NCI-H226 (cell line): ENCODE measurements at places on chromosomes 7 and 10.

DNA sequence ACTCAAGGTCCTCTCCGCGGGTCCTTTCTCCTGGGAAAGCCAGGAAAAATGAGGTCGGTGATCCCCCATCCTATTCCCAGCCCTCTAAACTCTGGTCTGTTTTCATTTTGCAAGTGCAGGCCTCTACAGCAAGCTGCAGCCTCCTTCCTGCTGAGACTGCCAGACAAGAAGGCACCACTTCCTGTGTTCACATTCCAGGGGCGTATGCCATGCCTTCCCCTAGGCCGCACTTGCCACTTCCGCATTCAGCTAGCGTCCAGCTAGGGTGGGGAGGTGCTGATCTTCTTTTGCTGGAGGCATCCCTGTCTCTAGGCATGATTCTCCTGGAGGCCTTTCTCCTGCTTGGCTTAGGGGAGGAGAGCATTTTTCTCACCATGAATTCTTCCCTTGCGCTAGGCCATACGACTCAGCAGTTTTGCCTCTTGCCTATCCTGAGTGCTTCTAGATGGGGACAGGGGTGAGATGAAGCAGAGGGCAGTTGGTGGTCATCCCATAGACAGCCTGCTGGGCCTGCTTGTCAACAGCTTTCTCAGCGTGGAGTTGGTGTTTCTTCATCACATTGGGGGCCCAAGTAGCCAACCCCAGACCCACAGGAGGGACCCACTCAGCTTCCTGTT, 328.9 kb downstream of the RPS24 start:
- peak; percentile 33 for DNase-seq

DNA sequence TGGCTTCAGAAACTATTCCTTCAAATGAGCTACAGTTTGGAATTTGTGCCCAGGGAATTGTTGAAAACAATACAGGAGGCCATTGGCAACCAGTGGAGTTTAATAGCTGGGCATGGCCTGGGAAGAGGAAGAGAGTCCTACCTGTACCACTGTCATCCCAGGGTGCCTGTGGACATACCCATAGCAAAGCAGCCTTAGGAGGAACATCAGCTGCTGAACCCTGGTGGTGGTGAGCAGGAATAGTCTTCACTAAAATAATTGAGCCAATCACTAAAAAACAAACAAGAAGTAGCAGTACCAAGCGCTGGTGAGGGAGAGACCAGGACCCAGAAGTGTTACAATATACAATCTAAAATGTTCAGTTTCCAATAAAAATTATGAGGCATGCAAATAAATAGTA, 14.5 kb downstream of the IGFBP1 start:
- no peak for DNase-seq

GRCh38 chr7:37663693-37664092, 19.9 kb upstream of the GPR141 start:
- no peak for DNase-seq

DNA sequence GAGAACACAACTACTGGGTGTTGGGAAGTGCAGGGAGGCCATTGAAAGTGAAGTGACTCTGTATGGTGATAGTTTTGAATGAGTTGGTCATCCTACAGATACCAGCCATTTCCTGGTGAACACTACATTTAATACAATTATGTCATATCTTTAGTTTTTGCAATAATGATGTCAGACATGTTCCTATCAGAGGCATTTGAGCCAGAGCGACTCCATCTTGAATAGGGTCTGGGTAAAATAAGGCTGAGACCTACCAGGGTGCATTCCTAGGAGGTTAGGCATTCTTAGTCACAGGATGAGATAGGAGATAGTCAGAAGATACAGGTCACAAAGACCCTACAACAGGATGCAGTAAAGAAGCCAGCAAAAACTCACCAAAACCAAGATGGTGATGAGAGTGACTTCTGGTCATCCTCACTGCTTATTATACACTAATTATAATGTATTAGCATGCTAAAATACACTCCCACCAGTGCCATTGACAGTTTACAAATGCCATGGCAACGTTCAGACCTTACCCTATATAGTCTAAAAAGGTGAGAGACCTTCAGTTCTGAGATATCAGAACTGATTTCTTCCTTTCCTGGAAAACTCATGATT, 28.2 kb downstream of the ADK start:
- no peak for DNase-seq

GRCh38 chr10:33381451-33382215, 47.2 kb upstream of the NRP1 start:
- no peak for DNase-seq

DNA sequence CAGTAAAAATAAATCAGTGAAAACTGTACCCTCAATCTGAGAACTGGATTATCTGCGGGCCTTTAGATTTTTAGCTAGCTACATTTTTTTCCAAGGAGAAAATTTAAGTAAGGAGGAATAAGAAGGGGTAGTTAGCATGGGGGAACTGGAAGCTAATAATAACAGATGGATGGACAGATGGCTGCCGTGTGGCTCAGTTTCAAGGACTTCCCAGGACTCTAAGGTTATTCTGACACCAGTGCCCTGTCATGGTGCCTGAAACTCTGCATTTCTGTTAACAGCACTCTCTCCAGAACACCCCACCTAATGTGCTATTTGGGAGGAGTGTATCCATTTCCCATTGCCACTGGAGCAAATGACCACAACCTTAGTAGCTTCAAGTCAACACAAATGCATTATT, 75.7 kb upstream of the PDE1C start:
- DNase-seq: no peak

DNA sequence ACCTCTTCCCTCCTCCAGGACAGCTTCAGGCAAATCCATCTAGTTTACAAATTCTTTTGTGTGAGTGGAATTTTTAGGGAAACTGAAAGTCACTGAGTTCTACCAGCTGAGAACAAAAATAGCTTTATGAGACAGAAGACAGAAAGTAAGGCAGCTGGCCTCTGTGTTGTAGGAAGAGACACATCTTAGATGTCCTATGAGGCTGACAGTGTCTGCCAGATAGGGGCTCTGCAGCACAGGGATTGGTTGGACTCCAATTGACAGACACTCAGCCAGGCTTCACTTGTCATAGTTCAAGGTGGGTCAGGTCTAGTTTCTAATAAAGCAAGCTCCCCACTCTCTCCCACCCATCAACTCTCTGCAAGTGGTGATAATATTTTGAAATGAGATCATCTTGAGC, 574.9 kb downstream of the CCSER2 start:
- no peak for DNase-seq

GRCh38 chr10:88372881-88373592, 210.1 kb downstream of the RNLS start:
- no peak for DNase-seq

DNA sequence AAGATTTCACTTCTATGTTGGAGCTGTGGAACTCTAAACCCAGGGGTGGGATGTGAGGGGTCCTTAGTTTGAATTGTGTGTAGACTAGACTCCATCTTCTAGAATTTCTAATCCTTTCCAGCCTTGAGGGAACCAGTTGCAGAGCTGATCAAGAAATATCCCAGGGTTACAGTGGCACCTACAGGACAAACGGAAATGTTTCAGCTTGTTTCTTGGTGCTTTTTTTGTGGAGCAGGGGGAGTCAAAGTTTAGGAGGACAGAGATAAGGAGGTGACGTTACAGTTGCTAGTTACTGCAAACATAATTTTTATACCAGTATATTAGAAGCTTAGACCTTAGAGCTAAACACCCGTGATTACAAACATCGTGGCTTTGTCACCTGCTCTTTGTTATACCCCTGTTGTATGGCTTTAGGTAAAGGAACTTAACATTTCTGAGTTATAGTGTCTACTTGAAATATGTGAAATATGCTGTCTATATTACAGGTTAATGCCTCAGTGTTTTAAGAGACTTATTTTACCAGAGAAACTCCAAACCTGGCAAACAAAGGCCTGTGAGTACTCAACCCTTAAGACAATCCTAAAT, 84.5 kb upstream of the DYNC1I1 start:
- DNase-seq: no peak

GRCh38 chr7:157670490-157671357, 333.9 kb downstream of the DNAJB6 start:
- no peak for DNase-seq

DNA sequence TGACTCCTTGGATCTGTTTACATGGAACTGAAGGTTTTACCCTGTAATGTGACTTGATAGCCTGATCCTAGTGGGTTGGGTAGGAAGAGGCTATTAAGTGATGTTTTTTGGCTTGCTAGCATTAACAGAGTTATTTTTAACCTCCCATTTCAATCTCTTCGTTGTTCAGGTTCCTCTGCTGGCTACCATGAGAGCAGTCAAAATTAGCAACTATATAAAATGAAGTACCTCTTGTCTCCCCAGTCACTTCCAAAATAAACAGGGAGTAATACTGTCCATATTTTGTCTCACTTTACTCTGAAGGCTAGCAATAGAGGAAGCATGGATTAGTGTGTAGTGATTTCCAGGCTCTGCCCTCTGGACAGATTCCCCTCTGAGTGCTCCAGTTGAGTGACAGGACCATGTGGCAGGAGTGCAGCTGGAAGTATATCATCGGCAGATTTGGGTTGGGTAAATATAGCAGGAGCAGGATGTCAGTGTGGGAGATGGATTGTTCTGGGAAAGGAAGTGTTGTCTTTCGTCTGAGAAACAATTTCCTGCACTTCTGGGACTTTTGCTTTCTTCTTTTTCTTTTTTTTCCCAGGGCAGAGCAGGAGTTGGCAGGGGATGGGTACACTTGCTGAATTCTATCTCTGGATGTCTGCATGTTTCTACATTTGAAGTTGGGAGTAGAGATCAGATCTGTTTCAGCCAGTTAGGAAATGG, 35.2 kb downstream of the GBF1 start:
- peak; percentile 10 for DNase-seq

- DNase-seq: no peak
Observed at GRCh38 chr7:97772045-97772901, 40.4 kb downstream of the TAC1 start.

DNA sequence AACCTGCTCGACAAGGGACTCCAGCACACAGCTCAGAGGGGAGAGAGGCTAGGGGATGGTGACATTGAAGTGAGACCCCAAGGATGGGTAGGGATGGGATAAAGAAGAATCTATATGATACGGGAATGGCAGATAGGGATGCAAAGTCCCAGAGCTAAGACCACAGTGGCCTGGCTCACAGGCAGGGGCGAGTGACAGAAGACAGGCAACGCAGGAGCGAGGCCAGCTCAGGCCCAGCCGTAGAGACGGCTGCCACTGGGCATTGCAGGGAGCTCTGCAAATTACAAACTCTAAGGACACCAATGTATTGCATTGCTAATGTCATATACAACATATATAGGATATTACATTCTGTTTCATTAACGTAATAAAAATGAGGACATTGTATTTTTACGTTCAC, 131.4 kb downstream of the TCERG1L start:
- no peak for DNase-seq

GRCh38 chr7:12638851-12639456, 48.5 kb upstream of the ARL4A start:
- DNase-seq: peak; percentile 38

DNA sequence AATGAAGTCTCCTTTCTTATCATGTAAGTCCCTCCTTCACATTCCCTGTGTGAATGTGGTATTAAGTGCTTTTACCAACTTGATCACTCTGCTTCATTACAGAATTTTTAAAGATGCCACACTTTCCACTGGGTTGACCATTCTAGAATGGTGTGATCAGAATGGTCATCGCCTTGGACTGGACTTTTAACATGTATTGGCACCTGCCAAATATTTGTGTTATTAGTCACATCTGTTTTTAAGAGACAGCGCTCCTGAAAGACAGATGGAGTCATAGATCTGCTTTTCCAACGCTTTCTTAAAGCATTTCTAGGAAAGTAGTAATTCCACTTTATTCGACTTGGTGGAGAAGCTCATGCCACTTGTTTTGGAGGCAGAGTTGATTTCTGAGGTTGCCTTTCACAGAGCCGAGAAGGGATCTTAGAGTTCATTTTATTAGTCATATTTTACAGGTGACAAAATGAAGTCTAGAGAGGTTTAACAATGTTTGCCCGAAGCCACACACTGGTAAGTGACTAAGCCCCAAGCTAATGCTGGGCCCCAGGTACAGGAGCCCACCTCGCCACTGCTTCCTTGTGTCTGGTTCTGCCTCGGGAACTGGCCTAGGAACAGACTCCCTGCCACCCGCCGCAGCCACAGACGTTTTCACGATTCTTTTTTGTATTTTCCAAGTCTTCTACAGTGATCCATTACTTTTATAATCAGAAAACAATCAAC, 10.4 kb upstream of the BAMBI start:
- DNase-seq: no peak

DNA sequence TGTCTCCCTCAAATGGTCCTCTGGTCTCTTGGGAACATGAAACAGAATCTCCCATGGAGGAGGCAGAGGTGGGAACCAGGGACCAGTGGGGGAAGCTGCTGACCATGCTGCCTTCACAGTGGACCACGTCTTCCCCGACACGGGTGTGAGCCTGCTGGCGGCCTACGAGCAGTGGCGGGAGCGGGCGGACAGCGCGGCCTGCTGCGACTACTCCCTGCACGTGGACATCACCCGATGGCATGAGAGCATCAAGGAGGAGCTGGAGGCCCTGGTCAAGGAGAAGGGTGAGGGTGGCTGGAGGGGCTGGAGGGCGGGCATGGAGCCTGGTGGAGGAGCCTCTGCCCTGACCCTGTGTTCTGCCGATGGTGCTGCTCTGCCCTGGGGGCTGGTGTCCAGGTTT, 8.0 kb downstream of the DPYSL4 start:
- no peak for DNase-seq

DNA sequence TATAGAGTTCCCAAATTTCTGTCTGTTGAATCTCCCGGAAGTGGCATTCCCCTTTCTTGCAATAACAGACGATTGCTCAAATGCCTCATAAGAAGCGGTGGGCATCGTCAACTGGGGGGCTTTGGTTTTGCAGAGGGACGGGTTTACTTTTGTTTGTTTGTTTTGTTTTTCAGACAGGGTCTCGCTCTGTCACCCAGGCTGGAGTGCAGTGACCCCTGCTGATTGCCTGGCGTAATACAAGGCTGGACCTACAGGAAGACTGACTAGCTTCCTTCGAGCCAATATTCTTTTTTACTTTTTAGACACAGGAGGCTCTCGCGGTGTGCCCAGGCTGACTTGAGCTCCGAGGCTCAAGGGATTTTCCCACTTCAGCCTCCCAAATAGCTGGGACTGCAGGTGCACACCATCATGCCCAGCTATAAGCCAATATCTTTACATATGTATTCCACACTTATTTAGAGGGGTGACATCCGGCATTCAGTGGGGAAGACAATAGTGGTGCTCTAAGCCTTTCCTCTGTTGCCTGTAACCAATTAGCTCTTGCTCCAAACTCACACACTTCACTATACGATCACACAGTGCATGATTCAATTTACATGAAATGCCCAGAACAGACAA, 58.1 kb downstream of the FHIP2A start:
- no peak for DNase-seq

DNA sequence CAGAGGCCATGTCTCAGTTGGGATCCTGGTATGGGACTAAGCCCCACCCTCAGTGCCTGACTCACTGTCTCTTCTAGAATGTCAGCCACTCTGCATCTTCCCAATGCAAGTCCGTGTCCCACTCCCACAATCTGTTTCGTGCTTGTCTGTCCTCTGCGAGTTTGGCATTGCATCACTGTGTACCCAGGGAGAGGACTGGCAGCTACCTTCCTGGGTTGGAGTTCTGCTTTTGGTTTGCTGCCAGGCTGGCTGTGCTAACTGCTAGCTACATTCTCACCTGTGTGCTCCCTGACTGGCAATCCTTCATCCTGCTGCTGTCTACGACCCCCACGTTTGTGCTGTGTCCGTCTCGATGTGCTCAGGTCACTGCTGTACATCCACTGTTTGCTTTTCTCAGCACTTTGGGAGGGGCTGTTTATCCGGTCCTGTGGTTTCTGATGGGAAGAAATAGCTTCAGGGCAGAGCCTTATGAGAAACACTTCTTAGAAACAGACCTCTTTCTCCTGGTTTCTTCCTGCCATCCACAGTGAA, 56.0 kb upstream of the GLI3 start:
- no peak for DNase-seq

GRCh38 chr7:22470981-22471380, 29.0 kb downstream of the STEAP1B start:
- DNase-seq: no peak

- no peak for DNase-seq
Observed at GRCh38 chr7:2488272-2488645, 12.1 kb upstream of the GRIFIN start.
